ENCODE measurements at places on chromosomes 5 and 9.

DNA sequence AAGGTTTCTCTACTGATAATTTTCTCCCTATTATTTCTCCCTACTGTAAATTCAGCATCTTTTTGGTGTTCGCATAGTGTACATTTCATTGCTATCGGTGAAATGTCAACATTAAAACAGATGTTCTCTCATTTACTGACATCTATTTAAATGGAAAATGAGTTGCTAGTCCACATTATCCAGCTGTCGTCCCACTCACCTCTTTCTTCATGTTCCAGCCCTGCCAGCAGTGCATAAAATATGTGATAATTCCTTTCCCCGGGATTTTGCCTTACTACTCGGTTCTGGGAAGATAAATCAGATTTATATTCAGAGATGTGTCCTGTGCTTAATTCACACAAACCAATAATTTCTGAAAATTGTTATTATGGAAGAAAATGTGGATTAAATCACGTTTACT, 155.8 kb downstream of the MYO10 start:
- DNase-seq, result no peak

GRCh38 chr9:79286992-79287707, 284.6 kb upstream of the TLE4 start:
- no peak for DNase-seq

- DNase-seq, result no peak
These were observed 81.8 kb upstream of the SARDH start for GRCh38 chr9:133819923-133820322.

GRCh38 chr5:142286111-142286510, 38.7 kb downstream of the SPRY4 start:
- no peak for DNase-seq

GRCh38 chr9:76943054-76943453, 37.1 kb upstream of the PRUNE2 start:
- no peak for DNase-seq

DNA sequence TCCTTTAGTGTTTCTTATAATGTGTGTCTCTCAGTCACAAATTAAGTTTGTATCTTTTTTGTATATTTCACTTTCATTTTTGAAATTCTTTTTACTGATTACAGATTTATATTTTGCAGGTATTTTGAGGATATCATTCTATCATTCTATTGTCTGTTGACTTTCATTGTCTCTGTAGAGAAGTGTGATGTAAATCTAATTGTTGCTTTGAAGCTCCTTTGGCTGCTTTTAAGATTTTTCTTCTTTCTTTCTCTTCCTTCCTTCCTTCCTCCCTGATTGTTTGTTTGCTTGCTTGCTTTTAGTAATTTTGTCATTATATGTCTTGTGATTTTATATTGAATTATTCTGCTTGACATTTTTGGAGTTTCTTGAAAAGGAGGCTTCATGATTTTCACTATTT, 75.3 kb upstream of the MAST4 start:
- DNase-seq, result no peak

- DNase-seq, result no peak
These were observed 2.3 kb upstream of the HEMGN start for GRCh38 chr9:97940233-97940632.

GRCh38 chr5:79025054-79025472, 40.0 kb upstream of the ARSB start:
- no peak for DNase-seq

GRCh38 chr9:124764774-124765438, 6.2 kb downstream of the NR6A1 start:
- no peak for DNase-seq

DNA sequence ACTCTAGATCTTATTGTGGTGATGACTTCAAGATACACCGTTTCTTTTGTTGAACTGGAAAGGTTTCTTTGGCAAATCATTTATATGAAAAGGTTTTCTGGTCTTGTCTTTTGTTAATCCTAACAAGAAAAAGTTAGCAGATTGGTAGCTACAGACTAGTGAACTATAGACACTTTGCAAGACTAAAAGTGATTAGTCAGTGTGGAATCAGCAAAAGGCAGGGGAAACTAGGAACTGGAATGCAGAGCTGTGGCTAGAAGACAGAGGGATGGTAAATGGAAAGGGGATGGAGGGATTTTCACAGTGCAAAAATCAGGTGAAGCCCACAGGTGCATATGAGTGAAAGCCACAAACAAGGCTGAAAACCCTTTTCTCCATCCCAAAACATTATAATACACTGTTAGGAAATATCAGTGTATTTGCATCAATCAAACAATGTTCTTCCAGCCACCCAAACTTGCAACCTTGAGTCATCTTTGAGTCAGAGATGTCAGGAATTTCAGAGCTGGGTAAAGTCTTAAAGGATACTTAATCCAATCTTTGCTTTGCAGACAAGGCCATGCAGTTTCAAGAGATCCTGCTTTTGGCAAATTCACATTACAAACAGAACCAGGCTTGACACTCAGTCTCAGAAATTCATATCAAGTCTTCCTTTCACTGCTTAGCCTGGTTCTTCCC, 52.7 kb downstream of the PLK2 start:
- DNase-seq, result no peak

- no peak for DNase-seq
These were observed 190.9 kb upstream of the FREM1 start for GRCh38 chr9:15101095-15101494.

DNA sequence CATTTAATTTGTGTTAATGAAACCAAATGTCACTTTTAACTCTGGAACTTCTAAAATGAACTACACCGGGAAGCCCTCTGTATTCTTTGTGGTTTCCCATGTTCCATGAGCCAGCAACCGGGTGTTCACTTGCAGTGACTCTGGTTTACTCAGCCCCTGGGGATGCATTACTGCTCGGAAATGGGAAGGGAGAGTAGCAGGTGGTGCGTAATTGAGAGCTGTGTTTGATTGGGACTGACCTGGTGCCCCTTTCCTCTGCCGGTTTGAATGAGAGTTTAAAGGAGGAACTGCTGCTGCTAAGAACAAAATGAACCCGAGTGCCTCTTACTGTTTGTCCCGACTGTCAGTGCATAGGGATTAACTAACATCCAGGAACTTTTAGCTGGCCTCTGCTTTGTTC, 100.1 kb upstream of the DHFR start:
- DNase-seq, result no peak

DNA sequence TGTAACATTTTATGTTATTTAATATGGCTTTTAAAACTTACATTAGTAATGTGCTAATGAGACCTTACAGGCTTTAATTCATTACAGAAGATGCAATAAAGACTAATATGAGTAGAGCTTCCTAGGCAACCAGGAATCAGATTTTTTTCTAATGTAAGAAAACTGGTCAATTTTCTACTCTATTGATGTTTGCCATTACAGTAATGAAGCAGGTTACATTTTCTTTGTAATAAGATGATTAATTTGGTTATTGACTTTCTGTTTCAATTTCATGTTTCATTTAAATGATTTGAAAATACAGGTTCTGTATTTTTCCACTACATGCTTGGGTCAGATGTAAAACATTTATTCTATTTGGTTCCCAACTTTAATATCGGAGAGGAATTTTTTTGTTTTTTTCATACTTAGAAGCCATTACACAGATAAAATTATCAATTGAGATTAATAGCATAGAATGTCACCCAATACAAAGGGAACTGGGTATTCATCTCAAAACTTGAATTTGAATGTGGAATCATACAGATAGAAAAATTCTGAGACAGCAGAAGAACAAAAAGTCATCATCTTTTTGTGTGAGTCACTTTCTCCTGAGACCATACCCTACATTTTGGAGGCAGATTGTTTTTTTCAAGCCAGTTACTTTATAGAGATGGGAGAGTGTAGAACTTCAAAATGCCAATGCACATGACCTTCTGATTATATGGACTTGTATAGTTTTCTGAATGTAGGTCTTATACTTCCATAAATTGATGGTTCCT, 133.6 kb upstream of the HMHB1 start:
- no peak for DNase-seq

DNA sequence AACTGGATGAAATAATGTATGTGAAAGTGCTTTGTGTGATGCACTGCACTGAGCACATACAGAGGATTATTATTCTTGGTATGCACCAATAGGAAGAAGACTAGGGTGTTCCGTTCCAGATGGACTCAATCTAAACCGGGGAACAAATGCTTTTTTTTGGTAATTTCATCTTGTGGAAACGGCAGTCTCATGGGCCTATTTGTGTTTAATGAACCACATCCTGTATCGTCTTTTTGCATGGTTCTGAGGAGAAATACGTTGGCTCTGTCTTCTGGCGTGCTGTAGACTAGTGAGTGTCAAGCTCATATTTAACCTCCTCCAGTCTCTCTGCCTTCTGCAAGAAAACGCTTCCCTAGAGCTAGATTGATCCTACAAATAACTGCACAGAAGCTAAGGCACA, 30.0 kb downstream of the TRIM32 start:
- DNase-seq, result no peak

DNA sequence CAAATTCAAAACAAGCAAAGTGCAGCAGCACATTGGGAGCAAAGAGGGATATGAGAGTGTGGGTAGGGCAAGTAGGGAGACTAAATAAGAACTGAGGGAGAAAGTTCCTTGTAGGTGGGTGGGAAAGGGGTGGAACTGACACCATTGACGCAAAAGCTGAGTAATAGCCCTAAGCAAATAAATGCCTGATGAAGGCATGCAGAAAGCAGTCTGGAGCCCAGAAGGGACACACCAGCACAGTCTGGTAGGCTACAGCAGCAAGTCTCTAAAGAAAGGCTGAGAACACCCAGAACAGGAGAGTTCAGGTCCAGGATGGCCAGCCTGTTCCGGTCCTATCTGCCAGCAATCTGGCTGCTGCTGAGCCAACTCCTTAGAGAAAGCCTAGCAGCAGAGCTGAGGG, at the start of gene INSL4:
Gene INSL4 (plus strand): TSS at position 208 of the 400 bp plus-strand sequence. CDS start 105 bp downstream, at position 313.
- no peak for DNase-seq

- no peak for DNase-seq
These were observed 172.5 kb downstream of the FSTL4 start for GRCh38 chr5:133439859-133440258.

DNA sequence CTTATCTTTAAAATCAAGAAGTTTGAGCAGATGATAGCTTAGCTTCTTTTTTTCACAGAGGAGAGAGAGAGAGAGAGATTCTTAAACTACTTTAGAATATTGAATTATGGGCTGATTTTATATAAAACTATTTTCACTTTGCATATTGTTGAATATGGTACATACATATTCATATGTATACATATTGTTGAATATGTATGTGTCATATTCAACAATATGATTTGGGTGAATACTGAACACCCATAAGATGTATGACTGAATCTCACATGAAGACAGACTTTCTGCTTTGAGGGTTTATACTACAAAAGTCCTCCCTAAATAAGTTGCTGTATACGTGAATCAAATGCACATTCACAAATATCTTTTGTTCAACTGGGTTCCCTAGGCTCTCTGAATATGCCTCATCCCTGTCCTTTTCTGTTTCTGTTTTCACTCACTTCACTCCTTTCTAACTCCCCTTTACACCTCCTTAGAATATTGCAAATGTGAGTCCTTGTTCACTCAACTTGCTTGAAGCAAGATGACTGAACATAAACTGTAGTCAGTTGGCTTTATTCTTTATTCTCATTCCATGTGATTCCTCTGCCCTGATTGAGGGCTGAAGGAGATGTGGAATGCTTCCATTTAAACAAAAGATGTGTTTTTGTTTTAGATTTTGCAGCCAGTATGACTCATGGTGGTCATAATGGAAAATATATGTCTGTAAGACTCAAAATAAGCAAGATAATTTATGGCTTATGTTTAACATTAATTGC, 225.4 kb upstream of the DAB2 start:
- DNase-seq, result no peak

DNA sequence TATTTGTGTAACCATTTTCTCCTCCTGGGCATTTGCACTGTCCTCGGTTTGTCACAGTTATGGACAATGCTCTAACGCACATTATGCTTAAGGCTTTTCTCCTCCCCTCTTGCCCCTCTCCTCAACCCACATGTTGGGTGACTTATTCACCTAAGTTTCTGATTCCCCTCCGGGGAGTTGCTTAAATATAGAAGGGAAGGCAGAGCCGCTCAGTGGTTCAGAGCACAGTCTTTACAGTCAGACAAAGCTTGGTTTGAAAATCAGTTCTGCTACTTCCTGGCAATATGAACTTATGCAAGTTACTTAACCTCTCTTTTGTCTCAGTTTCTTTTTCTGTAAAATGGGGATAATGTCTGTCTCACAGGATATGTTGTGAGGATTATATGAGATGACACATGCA, 41.2 kb upstream of the SPRY4 start:
- no peak for DNase-seq

GRCh38 chr9:134377976-134378375, 51.7 kb downstream of the RXRA start:
- DNase-seq, result no peak

DNA sequence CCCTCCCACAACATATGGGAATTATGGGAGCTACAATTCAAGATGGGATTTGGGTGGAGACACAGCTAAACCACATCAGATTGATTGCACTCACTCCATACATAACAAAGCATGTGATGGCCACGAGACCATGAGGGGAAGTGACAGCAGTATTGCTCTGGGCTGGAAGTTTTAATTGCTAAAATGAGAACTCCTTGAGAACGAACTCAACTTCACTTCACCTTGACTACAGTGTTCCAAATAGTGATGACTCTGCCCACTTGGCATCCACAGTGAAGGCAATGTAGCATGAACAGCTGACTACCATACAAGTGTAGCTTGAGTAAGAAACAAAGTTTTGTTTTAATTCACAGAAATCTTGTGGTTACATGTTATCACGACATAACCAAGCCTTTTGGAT, 739 bp upstream of the SPINK7 start:
- DNase-seq, result no peak

DNA sequence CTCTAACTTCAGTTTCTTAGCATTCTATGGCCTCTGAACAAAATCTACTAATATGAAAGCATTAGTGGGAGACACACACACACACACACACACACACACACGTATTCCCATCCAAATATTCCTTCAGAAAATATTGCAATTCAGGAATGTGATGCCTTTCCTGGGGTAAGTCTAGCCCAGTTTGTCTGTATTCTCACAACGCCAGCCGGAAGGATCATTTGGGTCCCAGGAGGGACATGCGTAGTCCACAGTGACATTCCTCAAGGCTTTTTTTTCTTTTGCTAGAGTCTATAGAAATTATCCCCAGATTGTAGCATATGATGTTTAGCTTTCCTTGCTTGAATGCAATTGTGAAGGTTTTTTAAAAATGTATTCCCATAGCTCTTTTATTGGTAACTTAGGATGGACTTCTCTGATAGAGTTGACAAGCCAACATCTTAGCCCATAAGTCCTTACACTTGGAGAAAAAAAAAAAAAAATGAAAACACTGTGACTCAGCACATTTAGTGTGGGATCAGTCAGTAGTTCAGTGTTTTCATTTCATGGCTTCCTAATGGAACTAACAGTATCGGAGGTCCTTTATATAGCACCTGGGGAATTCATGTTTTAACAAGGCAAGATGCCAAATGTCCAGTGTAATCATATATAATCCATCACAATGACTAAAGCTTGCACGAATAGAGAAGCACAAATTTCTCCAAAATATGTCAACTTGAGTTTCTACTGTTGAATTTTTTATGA, 316.5 kb downstream of the DIRAS2 start:
- DNase-seq, result no peak

DNA sequence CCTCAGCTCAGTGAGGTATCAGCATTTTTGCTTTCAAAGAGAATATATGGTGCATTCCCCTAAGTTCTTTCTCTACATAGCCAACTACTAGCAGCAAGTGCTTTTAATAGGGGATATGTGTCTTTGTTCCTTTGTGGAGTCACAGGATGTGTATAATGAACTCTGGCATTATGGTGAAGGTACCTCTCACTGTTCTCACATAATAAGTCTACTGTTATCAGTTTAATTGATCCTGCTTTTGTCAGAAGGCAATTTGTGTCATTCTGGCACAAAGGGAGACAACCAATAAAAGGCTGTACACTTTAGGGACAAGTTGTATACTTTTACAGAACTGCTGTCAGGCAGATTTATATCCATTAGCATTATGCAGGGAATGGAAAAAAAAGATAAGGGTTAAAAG, 531.4 kb upstream of the RIOK2 start:
- DNase-seq, result no peak
